Activated CD4-positive, alpha-beta T cell treated with anti-CD3 and anti-CD28 coated beads, Interleukin-2, amount 10 ng/mL, durations not matched to agents 7 days and 5 days (primary cell): ENCODE measurements at places on chromosomes 12 and 14.

GRCh38 chr12:94180558-94181296 lies 32.4 kb downstream of the PLXNC1 start:
- DNase-seq: no peak
- H3K4me3 ChIP-seq: no peak overlapping the region
- H3K4me1 ChIP-seq: peaks cover 24% of the 10 kb centered on the region
- no peak overlapping the region for H3K27ac ChIP-seq
- H3K27me3 ChIP-seq: no peaks in the 10 kb centered on the region

DNA sequence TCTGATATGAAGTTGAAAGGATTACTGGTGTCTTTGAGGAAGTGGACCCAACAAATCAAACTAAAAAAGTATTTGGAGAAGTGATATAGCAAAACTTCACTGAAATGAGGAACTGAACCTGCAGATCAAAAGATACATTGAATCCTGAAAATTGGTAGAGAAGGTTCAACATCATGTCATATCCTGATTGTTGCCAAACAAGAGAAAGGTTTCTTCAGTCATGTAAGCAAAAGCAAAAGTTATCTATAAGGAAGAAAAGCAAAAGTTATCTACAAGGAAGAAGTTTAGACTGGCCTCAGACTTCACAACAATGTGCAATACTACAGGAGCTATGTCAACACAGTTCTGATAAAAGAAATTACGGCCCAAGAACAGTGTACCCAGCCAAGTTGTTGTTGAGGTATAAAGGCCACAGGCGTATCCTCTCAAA lies 142.7 kb downstream of the RAD51B start:
- no peak overlapping the region for H3K4me3 ChIP-seq
- no peaks in the 10 kb centered on the region for H3K27me3 ChIP-seq
- peaks cover 11% of the 10 kb centered on the region for H3K36me3 ChIP-seq

DNA sequence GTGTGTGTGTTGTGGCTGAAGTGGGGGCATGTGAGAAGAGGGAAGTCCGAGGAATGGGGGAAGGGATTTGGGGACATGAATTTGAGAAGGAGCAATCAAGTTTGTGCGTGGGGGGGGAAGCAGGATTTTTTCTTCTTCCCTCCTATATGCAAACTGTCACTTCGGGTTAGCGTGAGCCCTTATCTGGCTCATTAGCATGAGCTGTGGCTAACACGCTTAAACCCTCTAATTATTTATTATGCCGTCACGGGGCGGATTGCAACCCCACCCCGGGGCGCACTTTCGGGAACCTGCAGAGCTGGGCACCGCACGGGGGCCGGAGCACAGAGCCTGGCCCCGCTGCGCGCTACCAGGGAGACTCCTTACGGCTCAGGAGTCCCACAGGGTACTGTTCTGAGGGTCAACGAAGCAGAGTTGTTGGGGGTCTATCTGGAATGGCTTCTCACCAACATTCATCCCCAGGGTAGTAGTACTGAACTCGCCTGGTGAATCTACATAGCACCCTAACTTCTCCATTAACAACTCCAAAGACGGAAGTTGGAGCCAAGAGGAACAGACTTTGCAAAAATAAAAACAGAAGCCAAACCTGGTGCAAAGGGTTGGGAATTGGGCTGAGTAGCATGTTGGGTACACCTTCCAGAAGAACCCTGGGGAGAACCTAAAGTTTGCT lies 6.4 kb upstream of the ASCL1 start:
- no peak overlapping the region for H3K27ac ChIP-seq
- no peak overlapping the region for H3K4me3 ChIP-seq
- peaks cover 75% of the 10 kb centered on the region for H3K27me3 ChIP-seq
- DNase-seq: no peak
- H3K36me3 ChIP-seq: peaks cover 2% of the 10 kb centered on the region

DNA sequence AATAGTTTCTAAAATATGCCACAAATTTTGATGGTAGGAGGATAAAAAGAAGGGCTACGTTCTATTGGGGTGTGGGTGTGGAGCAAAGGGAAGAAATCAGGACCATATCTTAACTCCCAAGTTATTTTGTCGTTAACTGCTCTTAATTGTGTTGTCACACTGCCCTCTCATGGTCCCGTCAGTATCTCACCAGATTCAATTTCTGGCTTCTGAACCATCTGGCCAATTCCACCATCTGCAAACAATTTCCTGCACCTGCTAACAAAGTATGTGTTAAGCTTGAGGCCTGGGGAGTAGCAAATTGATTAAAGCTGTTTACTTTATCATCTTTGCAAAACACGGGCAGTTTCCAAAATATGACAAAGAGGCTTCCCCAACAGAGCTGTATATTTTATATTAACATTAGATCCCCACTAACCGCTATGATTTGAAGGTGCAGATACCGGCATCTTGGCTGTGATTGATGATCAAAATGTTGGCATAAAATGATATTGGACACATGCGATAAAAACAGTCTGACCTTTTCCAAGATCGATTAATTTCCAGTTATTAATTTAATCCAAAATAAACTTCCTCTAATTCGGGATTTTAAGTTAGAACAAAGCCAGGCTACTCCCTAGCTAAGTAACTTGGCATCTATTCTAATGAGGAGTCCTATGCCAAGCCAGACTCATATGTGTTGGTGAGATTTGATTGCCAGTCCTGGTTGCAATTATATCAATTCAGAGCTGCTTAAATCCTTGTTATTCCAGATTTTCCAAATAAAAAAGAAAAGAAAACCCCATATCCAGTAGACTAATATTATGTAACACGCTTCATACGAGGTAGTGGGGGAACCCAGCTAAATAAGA lies 6.9 kb upstream of the DNM1L start:
- H3K36me3 ChIP-seq: no peaks in the 10 kb centered on the region
- H3K27ac ChIP-seq: no peak overlapping the region
- DNase-seq: peak; percentile 49
- H3K4me3 ChIP-seq: no peak overlapping the region
- peaks cover 2% of the 10 kb centered on the region for H3K27me3 ChIP-seq

DNA sequence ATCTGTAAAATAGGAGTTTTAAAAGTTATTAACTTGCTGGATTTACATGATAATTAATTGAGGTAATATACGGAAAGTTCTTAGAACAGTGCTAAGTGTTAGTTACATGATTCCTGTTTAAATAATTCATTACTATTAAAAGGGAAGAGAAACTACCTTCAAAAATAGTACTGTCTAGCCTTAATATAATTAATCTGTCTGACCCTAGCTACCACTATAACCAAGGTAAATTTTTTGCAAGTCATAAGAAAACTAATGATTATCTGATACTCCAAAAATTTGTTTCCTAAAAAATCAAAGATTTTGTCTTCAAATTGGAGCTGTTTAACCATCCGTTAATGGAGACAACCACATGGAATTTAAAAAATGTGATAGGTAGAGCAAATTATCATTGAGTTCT lies 294.3 kb upstream of the FBXO33 start:
- no peak overlapping the region for H3K4me3 ChIP-seq
- no peak for DNase-seq
- no peaks in the 10 kb centered on the region for H3K4me1 ChIP-seq
- no peaks in the 10 kb centered on the region for H3K36me3 ChIP-seq
- H3K27ac ChIP-seq: no peak overlapping the region
- H3K27me3 ChIP-seq: no peaks in the 10 kb centered on the region

GRCh38 chr14:75198291-75198933 lies 22.0 kb upstream of the TMED10 start:
- DNase-seq: no peak
- H3K27ac ChIP-seq: no peak overlapping the region
- peaks cover 4% of the 10 kb centered on the region for H3K27me3 ChIP-seq

- peaks cover 13% of the 10 kb centered on the region for H3K4me1 ChIP-seq
- H3K27me3 ChIP-seq: peaks cover 22% of the 10 kb centered on the region
- no peak overlapping the region for H3K27ac ChIP-seq
- H3K4me3 ChIP-seq: peak overlapping the region; percentile 43
- no peaks in the 10 kb centered on the region for H3K36me3 ChIP-seq
Observed at GRCh38 chr14:103520657-103521437, 1.8 kb downstream of the CKB start.

DNA sequence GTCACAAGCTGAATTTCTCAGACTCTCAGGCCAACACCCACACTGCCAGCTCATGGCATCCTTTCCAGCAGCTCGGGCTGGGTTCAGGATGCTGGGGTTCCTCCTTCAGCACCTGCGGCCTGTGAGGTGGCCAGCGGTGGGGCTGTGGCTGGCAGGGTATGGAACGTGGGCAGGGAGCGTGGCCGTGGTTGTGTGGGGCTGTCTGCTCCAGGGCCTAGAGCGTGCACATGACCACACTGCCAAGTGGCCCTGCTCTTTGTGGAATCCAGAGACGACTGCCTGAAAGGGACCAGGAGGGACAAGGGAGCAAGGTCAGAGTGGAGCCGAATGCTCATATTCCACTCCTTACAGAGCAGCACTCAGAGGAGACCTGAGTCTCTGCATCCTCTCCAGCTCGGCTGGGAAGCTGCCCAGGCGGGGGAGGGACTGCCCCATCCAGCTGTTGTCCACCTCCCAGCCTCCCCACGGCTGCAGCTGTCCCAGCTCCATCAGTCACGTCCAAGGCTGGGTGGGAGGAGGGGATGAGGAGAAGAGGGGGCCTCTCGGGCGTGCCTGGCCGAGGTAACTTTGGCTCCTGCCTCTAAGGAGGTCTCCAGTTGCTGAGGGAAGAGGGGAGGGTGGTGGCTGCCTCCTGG lies 71.3 kb downstream of the TSPAN9 start:
- no peak overlapping the region for H3K4me3 ChIP-seq
- no peak overlapping the region for H3K27ac ChIP-seq
- no peaks in the 10 kb centered on the region for H3K36me3 ChIP-seq
- H3K27me3 ChIP-seq: peaks cover 16% of the 10 kb centered on the region
